AG04449 (cell line): ENCODE measurements at places on chromosomes 7 and 10.
A peak's percentile ranks its signal among the peaks of the same experiment; 100 is the strongest.

GRCh38 chr10:133132473-133133291 lies 27.3 kb upstream of the KNDC1 start:
- DNase-seq = no peak

DNA sequence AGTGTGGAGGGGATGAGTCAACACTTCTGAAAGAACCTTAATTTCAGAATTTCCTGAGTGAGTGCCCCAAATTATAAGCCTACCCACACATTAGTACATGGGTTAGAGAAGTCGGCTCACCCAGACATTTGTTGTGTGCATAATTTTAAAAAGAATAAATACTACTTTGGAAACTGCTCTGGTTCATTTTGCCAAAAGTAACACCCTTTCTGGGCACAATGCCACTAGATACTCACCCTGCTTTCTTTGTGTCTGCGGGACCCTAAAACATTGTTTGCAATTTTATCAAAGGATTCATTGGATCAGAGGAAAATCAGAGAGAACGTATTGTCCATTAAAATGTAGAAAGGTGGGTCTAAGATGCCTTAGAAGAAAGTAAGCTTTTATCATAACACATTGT lies 245.5 kb upstream of the NRP1 start:
- DNase-seq = no peak

- DNase-seq = no peak
Measured at GRCh38 chr7:140592964-140593671, 47.5 kb downstream of the DENND2A start.

- no peak for DNase-seq
Measured at GRCh38 chr7:143407287-143408251, 1.1 kb downstream of the EPHA1 start.

DNA sequence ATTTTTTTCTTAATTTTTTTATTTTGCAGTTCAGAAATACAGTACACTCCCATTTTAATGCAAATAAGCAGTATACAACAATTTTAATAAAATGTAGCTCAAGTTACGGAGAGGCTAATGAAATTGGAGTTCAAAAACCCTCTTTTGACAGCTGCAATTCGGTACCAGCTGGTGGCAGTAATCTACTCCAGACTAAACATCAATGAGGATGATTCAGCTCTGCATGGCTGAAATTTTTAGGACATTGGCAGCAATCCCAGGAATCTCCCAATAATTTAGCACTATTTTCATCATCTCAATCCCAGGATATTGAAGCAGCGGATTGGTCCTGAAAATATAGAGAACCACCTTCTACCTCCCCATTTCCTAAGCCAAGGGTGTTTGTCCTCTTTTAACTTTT lies 278.8 kb downstream of the CACNA2D1 start:
- peak; percentile 21 for DNase-seq

GRCh38 chr10:75106242-75106641 lies 5.2 kb upstream of the SAMD8 start:
- no peak for DNase-seq

DNA sequence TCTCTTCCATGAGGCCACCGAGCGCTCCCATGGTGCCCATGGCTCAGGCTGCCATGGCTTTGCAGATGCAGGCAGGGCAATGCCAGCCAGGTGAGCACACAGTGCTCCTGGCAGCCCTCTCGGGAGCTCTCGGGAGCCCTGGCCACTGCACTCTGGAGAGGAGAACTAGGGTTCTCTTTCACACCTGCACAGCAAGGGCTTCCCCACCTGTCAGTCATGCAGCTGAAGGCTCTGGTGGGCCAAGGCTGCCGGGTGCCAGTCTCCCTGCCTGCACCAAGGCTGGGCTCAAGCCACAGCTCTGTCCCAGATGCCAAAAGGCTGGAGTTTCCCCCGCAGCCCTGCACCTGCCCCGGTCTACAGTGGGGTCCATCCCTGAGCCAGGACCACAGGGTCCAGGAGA lies 32.6 kb downstream of the NUDT1 start:
- no peak for DNase-seq

GRCh38 chr10:4130685-4131084 lies 345.7 kb upstream of the KLF6 start:
- no peak for DNase-seq

DNA sequence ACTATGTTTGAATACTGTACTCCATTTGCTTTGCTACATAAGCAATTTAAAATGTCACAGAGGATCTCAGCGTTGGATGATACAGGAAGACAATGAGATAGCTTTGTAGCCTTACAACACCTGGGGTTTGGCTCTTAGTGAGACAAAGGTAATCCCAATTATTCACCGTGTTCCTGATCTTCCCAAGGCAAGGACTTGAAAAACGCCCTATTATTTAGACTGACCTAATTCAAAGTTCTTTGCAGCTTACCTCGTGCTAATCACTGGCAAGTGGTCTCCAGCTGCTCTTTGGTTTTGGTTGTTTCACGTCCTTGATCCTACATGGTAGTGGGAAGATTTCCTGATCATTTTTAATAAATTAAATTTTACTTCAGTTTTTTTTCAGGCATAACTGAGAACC lies 23.0 kb upstream of the C7orf33 start:
- no peak for DNase-seq

- no peak for DNase-seq
Measured at GRCh38 chr7:50166997-50167965, 74.2 kb upstream of the ZPBP start.

DNA sequence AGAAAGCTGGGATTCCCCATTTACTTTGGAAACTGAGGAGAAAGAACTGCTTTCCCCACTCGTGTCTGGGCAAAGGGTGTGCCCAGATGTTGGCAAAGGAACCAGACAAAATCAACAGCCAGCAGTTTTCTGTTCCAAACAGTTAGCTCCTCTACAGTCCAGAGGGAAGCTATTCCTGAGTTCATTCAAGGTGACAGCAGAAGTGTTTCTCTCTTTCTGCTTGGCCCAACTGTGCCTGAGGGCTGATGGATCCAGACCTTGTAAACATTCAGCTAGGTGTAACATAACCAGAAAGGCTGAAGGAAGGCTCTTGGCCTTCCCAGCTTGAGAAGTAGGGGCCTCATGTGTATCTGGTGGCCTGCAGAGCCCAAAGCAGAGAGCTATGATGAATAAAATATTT lies 7.0 kb upstream of the ALDH18A1 start:
- no peak for DNase-seq

- no peak for DNase-seq
Measured at GRCh38 chr10:13741438-13741837, 154.7 kb downstream of the PRPF18 start.

DNA sequence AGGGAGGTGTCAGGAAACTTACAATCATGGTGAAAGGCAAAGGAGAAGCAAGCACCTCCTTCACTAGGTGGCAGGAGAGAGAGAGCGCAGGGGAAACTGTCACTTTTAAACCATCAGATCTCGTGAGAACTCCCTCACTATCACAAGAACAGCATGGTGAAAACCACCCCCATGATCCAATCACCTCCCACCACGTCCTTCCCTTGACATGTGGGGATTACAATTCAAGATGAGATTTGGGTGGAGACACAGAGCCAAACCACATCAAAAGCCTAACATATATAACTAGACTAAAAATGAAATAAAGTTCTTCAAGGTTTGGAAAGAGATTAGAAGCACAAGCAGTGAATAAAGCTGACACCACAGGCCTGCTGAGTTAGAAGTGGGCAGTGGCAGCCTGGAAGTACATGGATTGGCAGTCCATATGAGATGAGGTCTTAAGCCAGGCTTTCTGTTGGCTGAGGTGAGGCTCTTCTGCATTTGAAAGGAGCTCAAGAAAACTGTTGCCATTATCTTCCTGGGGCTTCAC lies 96.4 kb upstream of the MDFIC start:
- DNase-seq = no peak

DNA sequence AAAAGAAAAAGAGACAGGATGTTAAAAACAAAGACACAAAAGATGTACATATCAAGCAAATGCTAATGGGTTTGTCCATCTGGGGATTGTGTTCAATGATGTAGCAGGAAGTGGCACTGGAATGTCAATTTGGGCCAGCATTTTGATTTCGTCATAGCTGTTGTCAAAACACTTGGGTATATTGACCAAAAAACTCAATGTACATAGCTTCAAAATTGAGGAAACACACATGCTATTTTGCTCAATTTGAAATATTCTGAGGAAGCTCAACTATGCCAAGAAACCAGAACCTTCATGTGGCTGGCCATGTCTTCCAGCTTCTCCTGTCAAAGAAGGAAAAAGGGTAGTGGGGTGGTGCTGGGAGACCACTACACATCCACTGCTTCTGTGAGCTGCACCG lies 212.7 kb upstream of the GHITM start:
- no peak for DNase-seq

- no peak for DNase-seq
Measured at GRCh38 chr10:70672165-70673042, at the start of gene ADAMTS14. TSS of gene ADAMTS14 (plus strand) at chr10:70672506. CDS start at chr10:70672803, 297 bp downstream.

GRCh38 chr10:120039826-120040225 lies 147.3 kb downstream of the SEC23IP start:
- no peak for DNase-seq

DNA sequence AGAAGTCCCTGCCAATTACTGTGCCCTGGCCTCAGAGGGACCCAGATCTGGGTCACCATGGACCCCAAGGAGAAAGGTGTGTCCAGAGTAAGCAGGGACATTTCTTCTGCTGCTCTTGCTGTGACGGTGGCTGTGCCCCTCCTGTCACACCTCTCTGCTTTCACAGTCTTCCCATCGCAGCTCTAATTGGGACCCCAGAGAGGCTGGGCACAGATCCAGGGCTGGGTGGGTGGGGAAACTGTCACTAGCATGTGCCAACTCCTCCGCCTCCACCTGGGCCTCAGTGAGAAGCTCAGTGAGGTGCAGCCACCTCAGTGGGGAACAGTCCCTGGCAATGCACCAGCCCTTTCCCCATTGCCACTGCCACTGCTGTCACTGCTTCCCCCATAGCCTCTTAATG lies 37.3 kb upstream of the ADCYAP1R1 start:
- DNase-seq = no peak

GRCh38 chr7:84040355-84040754 lies 154.2 kb downstream of the SEMA3A start:
- DNase-seq = no peak

DNA sequence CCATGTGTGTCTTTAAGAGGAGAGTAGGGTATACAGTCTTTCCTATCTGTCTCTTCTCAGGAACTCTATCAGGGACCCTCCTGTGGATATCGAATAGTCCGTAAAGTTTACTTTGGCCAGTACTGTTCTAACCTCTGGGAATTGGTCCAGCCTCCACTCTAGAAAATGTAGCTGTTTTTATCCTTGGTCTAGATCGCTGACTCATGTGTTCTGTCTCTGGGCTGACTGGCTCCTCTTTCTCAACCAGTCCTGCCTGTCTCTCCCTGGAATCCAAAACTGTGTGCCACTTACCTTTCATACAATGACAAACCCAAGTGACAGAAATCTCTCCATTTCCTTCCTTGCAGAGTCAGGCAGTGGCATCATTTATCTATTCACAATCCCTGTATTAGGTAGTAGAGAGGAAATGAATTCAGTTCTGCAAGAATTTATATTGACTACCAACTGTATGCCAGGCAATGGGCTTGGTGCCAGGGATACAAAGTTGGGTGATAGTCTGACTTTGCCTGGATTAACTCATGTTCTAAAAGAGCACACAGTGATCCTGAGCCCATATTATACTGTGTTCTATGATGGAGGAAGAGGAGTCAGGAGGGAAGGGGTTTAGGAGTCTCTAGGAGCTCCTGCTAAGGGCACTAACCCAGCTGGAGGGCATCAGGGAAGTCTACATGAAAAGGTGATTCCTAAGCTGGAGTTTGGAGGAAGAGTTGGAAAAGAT lies 232.7 kb downstream of the LRMDA start:
- DNase-seq = no peak

GRCh38 chr10:127257395-127257794 lies 61.0 kb upstream of the INSYN2A start:
- no peak for DNase-seq

DNA sequence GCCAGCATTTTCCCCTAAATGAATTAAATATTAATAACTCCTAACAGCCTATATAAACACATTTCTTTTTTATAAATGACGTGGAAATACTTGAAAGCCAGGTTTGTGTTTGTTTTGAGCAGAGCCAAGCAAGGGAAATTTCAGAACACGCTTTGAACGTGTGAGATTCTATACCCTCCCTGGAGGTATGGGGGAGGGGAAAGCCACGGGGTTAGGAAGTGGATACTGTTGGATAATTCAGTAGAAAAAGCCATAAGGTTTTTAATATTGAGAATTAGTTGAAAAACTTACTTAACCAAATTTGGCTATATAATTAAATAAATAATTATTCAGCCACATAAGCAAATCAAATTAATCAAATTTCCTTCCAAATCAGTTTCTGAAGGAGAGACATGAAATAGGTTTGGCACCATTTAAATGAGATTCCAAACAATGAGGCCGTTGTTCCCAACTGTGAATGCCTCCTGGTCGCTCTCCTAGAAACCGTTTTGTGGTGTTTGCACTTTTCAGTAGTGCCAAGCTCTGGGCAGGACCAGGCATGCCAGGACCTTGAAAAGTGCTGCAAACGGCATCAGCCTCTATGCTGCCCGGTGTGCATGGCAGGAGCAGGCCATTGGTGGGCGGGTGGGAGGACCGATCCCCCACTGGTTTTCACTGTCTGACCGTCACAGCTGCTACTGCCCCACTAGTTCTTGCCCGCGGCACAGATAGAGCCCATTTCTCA lies 88.1 kb downstream of the SEPTIN14 start:
- DNase-seq = no peak

- DNase-seq = no peak
Measured at GRCh38 chr10:44911081-44911540, at the start of gene TMEM72. TSS of gene TMEM72 (plus strand) at chr10:44911337. CDS start at chr10:44911513, 176 bp downstream.

GRCh38 chr10:50437248-50437647 lies 185.9 kb upstream of the ASAH2 start:
- DNase-seq = no peak

GRCh38 chr7:128869138-128869943 lies 6.7 kb downstream of the ATP6V1F start:
- DNase-seq = no peak

DNA sequence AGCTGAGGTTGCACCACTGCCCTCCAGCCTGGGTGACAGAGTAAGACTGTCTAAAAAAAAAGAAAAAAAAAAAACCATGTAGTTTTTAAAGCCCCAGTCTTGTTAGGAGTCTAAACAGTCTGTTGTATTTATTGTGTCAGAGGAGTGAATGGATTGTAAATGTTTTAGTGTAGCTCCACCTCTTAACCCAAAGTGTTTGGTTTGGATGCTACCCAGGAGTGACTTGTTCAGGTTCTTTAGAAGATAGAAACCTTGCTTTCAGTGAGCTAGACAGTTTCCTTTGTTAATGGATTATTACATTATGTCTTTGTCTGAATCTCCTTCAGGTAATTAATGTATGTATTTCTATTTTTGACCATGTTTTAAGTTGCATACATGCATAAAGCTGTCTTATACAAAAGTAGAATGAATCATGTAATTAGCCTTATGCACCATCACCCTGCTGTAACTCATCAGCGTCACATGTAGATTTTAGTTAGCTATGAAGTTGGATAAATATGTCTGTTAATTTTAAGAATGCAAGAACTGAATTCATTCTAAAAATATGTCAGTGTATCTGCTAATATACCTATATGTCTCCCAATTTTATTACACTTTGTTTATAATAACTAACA lies 97.7 kb downstream of the TAF3 start:
- DNase-seq = no peak

DNA sequence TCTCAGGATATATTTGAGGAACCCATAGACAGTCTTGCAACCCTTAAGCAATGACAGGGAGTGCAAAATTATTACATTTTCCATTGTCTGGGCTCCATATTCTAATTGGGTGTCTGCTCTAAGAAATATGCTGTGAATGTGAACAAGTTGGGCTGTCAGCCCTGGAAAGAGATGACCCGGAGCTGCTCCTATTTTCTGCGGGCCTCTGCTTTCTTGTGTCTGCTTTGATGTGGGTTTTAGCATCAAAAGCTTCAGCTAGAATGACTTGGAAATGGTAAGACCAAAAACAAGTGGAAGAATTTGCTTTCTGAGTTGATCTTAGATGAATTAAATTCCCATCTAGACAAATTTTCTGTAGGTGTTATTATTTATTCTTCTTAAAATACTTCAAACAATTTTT lies 343.6 kb upstream of the IGFBP3 start:
- no peak for DNase-seq
